H54 (cell line): ENCODE measurements at places on chromosomes 7 and 10.

- DNase-seq = no peak
Observed at GRCh38 chr10:33506838-33507661, 172.6 kb upstream of the NRP1 start.

- DNase-seq = no peak
Observed at GRCh38 chr10:106947643-106948042, 216.9 kb downstream of the SORCS1 start.

GRCh38 chr10:113415246-113415645, 137.6 kb upstream of the HABP2 start:
- no peak for DNase-seq

- no peak for DNase-seq
Observed at GRCh38 chr10:97307441-97307840, 11.6 kb upstream of the FRAT1 start.

DNA sequence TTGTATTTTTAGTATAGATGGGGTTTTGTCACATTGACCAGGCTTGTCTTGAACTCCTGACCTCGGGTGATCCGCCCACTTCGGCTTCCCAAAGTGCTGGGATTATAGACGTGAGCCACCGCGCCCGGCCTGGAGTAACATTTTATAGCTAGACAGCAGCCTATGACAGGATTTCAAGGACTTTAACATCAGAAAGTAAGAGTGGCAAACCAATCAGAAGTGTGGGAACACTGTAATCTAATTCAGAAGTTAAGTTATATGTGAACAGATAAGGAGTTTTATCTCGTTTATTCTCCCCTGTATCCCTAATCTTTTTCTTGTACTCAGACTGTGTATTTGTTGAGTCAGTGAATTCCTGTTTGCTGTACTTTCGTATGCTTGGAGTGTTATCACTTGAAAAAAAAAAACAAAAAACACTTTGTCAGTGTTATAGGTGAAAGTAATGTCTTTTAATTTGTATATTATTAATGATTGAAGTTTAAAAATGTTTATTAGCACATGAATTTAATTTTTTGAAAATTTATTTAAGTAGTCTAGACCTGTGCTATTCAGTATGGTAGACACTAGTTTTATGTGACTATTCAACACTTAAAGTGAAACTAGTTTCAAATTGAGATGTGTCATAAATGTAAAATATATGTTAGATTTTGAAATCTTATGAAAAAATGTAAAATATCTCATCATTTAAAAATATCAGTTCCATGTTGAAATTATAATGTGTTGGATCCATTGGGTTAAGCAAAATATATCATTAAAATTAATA, 38.6 kb downstream of the RSBN1L start:
- DNase-seq = no peak

- no peak for DNase-seq
Observed at GRCh38 chr10:128115356-128115755, 10.9 kb downstream of the MKI67 start.

- no peak for DNase-seq
Observed at GRCh38 chr10:96488161-96488935, 25.4 kb downstream of the TLL2 start.

DNA sequence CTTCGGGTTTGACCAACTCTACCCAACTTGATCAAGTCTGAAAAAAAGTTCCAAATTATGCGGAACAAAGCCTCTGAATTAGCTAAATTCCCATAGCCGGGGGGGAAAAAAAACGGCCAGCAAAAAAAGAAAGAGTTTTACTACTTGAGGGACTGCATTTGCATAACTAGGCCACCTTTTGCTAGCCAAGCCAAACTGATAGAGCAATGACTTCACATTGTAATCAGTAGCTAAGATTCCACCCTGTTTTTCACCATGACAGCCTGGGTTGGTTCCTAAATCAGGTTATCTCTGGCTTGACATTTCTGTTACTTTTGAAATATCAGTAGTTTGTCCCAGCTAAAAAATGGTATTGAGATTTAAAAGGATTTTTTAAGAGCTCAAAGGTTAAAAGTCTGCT, 31.4 kb upstream of the CREB3L2 start:
- DNase-seq = no peak

- no peak for DNase-seq
Observed at GRCh38 chr10:33327751-33328150, 6.7 kb downstream of the NRP1 start.
